ENCODE measurements at places on chromosomes 16 and 17. TPM values are rescaled to one million over a fixed set of nuclear protein-coding genes. Genes with fewer than 3 reads are reported as not detected.
A peak's percentile ranks its signal among the peaks of the same experiment; 100 is the strongest.

DNA sequence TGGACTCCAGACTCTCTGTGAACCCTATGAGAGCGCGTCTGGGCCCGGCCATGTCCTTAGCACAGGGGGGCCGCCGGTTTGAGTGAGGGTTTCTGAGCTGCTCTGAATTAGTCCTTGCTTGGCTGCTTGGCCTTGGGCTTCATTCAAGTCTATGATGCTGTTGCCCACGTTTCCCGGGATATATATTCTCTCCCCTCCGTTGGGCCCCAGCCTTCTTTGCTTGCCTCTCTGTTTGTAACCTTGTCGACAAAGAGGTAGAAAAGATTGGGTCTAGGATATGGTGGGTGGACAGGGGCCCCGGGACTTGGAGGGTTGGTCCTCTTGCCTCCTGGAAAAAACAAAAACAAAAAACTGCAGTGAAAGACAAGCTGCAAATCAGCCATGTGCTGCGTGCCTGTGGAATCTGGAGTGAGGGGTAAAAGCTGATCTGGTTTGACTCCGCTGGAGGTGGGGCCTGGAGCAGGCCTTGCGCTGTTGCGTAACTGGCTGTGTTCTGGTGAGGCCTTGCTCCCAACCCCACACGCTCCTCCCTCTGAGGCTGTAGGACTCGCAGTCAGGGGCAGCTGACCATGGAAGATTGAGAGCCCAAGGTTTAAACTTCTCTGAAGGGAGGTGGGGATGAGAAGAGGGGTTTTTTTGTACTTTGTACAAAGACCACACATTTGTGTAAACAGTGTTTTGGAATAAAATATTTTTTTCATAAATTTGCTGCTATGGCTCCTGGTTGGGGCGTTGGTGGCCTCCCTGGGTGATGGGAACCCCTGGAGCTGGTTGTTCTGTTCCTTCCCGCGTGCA lies 23.1 kb downstream of the STAT5A start:
- no peak for DNase-seq

GRCh38 chr16:49621241-49622083 lies 234.4 kb downstream of the ZNF423 start:
- DNase-seq: no peak

DNA sequence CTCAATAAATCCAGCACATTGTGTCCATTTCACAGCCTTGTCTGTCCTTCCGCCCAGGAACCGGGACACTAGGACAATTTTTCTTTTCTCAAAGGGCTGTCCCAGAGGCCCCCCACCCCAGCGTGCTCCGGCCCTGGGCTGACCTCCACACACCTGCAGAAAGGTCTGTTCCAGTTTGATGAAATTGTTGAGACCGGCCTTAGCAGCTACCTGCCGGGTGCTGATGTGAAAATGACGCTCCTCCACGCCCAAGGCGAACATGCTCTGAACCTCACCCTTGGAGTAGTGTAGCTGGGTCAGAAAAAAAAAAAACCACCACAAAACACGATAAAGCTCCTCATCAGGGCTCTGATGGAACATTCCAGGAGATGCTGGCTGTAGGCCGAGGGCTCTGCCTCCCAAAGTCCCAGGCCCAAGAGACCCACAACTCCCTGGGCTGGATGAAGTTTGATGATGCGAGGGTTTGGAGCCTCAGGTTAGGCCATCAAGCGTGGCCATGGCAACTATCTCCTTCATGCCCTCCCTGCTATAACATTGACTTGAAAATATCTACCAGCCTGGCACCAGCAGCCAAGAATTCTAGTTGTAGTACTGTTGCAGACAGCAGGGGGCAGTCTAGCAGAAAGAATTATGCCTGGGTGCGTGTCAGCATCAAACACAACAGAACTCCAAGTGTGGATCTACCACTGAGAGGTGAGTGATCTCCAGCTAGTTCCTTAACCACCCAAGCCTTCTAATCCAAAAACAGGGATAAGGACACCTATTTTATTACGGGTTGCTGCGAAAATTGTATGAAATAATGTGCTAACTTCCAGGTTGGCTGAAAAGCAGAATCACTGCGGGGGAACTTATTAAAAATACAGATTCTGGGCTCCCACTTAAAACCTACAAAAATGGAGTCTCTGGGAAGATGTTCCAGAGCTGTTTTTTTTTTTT lies 62.1 kb downstream of the RMI2 start:
- DNase-seq: peak; percentile 81

ITGB3 gene
- total RNA-seq: 1.1 TPM
